Mesothelial cell of epicardium (in vitro differentiated cells): ENCODE measurements at places on chromosomes 2 and 18. TPM values are rescaled to one million over a fixed set of nuclear protein-coding genes. Genes with fewer than 3 reads are reported as not detected.
A peak's percentile ranks its signal among the peaks of the same experiment; 100 is the strongest.

The SPATA3 gene
- total RNA-seq = not detected in 3 replicates

The COL4A3 gene
- total RNA-seq = not detected in 3 replicates

The PLEK gene
- not detected in 3 replicates for total RNA-seq

The CLIP4 gene
- total RNA-seq = 28.7 to 31.7 TPM (median 28.8 TPM) in 3 replicates

The LAPTM4A gene
- 211 to 217 TPM (median 216 TPM) in 3 replicates for total RNA-seq

The MC2R gene
- total RNA-seq = not detected in 3 replicates

The ERICH2 gene
- 0.47 to 1.1 TPM (median 0.94 TPM) in 3 replicates for total RNA-seq

The ICOS gene
- total RNA-seq = not detected in 3 replicates

The POMC gene
- total RNA-seq = 0.29 TPM in 1 of 3 replicates, not detected in the others

The RNF144A gene
- 52.3 to 54.4 TPM (median 52.8 TPM) in 3 replicates for total RNA-seq

The GPBAR1 gene
- total RNA-seq = 0.55 to 0.93 TPM (median 0.78 TPM) in 3 replicates

The DCC gene
- 0.38 to 1.3 TPM (median 1.0 TPM) in 3 replicates for total RNA-seq

The FBXO41 gene
- 7.6 to 8.1 TPM (median 7.8 TPM) in 3 replicates for total RNA-seq

The SPC25 gene
- 9.1 to 10.3 TPM (median 10.1 TPM) in 3 replicates for total RNA-seq

- no peaks in the 10 kb centered on the region for H3K36me3 ChIP-seq
- no peaks in the 10 kb centered on the region for H3K4me1 ChIP-seq
- H3K27me3 ChIP-seq = peaks cover 14% of the 10 kb centered on the region
- no peak overlapping the region for H3K4me3 ChIP-seq
- no peak overlapping the region for H3K27ac ChIP-seq
Measured at GRCh38 chr2:79071078-79071477, 16.7 kb downstream of the REG1B start.

DNA sequence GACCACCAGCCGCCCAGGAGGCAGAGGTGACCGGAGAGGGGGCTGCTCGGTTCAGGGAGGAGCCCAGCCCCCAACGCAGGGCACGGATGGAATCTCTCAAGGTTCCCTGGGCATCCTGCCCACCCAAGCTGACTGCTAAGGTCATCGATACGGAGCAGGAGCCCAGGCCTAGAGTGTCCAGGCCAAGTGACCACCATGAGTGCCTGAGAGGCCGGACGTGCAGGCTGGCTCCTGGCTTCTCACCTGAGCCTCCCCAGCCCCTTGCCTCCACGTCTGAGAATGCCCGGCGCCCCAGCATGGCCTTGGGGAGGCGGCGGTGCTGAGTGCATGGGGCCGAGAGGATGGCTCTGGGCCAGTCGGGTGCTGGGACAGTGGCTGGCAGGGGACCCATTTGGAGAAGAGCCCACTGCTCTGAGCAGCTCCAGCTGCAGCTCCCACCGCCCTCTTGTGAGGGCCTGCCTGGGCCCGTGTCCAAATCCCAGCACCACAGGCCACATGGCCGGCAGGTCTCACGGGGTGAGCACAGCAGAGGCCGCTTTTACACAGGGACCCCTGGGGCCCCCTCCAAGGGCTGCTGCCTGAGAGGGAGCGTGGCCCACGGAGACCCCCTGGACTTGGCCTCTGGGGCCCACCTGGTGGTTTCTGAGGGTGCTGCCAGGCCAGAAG lies 102.8 kb upstream of the CTDP1 start:
- no peak overlapping the region for H3K27ac ChIP-seq
- DNase-seq = peak; percentile 52
- H3K4me1 ChIP-seq = peaks cover 7% of the 10 kb centered on the region

- H3K27ac ChIP-seq = no peak overlapping the region
- H3K4me1 ChIP-seq = peaks cover 3% of the 10 kb centered on the region
- H3K36me3 ChIP-seq = no peaks in the 10 kb centered on the region
- no peak for DNase-seq
Measured at GRCh38 chr2:147740211-147740927, 104.5 kb upstream of the ACVR2A start.

- H3K36me3 ChIP-seq = peaks cover 28% of the 10 kb centered on the region
- DNase-seq = no peak
- H3K4me1 ChIP-seq = no peaks in the 10 kb centered on the region
- H3K27me3 ChIP-seq = no peaks in the 10 kb centered on the region
- H3K4me3 ChIP-seq = no peak overlapping the region
- peak overlapping the region; percentile 61 for H3K27ac ChIP-seq
Measured at GRCh38 chr2:101265893-101266499, 13.3 kb downstream of the CNOT11 start.

DNA sequence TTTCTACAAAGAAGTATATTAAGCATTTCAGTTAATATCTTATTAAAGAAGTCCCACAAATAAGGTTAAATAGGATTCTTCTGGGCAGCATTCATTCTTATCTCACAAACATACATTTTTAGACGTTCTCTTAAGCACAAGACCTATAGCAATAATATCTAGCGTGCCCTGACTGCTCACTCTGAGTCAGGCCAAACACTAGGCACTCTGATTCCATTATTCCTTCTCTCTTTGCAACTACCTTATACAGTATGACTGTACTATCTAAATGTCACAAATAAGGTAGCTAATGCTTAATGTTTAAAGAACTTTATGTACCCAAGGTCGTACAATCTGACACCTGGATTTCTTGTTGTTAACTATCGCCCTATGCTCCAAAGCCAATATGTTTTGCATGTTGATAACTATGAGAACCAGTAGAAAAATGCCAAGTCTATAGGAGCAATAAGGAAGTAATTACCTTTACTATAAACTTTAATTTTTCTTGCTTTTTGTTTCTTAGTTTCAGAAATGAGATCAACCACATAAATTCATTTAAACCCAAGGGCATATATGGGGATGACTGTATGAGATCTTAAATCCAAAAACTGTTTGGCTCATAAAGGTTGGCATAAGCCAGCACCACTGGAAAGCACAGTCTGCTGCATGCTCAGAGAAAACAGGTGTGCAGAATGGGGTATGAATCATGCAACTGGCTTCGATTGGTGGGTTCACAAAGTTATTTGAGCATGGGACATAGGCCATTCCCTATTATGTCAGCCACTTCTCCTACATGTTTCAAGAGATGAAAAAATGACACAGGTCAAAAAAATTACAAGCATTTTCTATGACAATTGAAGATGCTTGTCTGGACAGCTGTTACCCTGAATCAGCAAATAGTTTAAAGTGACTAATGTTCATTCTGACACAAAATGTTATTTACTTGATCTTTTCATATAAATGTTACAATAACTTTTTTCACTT lies 352.0 kb downstream of the IRS1 start:
- peaks cover 4% of the 10 kb centered on the region for H3K36me3 ChIP-seq
- H3K27ac ChIP-seq = no peak overlapping the region
- H3K4me1 ChIP-seq = no peaks in the 10 kb centered on the region
- H3K4me3 ChIP-seq = no peak overlapping the region

DNA sequence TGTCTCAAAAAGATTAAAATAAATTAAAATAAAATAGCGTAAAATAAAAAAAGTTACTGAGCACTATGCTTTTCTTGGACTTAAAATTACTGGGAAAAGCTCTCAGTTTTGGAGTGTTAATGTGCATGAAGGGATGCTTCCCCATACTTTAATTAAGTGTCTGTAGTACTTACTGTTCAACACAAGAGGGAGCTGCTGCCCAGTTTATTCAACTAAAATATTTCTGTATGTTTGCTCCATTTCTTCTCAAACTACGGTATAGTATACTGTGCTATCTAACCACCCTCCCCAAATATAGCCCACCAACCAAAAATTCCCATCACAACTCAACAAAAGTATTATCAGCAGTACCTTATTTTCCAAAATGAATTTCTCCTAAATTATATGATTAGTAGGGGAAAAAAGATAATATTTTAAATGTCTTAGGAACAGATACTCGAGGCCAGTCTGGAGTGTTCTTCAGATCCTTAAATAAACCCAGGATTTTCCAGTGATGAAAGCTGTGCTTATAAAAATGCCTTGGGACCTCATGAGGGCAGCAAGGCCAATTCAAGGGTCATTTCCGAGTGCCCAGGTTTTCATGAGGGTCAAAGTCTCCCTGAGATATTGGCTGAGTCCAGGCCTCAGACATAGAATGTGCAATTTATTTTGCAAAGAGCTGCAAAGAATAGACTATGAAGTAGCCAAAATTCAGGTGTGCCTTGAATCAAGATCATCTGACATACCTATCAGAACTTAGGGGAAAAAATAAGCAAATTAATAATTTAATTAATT lies 64.1 kb downstream of the CHRNA1 start:
- peaks cover 7% of the 10 kb centered on the region for H3K27me3 ChIP-seq
- DNase-seq = no peak

GRCh38 chr2:172484706-172485105 lies 57.3 kb downstream of the ITGA6 start:
- no peak overlapping the region for H3K4me3 ChIP-seq
- no peaks in the 10 kb centered on the region for H3K27me3 ChIP-seq
- H3K36me3 ChIP-seq = peaks cover 8% of the 10 kb centered on the region

DNA sequence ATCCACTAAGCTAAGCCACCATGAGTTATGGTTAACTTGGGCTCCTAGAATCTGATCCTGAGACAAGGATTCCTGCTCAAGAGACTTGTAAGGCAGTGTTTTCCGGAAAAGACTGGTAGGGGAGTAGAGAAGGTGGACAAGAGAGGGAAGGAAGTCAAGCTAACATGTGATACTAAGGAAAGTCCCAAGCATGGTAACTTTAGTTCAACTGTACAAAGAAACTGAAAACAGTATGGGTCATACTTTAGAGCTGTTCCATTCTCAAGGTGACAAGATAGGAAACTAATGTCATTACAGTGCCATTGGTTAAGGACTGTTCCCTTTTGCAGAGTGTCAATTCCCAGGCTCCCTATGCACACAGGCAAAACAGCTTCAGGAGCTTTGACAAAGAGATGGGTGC lies 5.8 kb downstream of the MYO5B start:
- no peak overlapping the region for H3K27ac ChIP-seq
- H3K27me3 ChIP-seq = peaks cover 55% of the 10 kb centered on the region
- no peaks in the 10 kb centered on the region for H3K36me3 ChIP-seq
- no peak overlapping the region for H3K4me3 ChIP-seq
- H3K4me1 ChIP-seq = peaks cover 5% of the 10 kb centered on the region
- no peak for DNase-seq

DNA sequence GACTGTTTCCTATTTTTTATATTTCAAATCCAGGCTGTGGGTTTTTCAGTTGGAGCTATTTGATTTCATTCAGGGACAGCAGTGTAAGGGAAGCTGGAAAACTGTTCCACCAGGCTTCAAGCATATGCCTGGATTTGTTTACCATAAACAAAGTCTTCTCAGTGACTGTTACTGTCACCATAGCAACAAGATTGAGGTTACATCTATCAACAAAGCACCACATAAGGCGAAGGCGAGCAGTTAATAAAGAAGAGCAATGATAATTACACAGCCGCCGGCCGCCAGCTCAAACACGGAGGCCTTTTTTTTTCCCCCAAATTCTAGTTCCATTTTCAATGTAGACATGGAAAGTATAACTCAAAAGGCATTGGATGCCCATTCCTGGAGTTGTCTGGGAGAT lies 553.7 kb upstream of the SYT4 start:
- no peaks in the 10 kb centered on the region for H3K27me3 ChIP-seq
- peaks cover 6% of the 10 kb centered on the region for H3K4me1 ChIP-seq
- H3K4me3 ChIP-seq = no peak overlapping the region
- no peaks in the 10 kb centered on the region for H3K36me3 ChIP-seq

GRCh38 chr2:101415220-101415619 lies 27.9 kb upstream of the CREG2 start:
- no peak overlapping the region for H3K4me3 ChIP-seq
- H3K4me1 ChIP-seq = peaks cover 18% of the 10 kb centered on the region
- H3K36me3 ChIP-seq = no peaks in the 10 kb centered on the region
- peaks cover 19% of the 10 kb centered on the region for H3K27me3 ChIP-seq

DNA sequence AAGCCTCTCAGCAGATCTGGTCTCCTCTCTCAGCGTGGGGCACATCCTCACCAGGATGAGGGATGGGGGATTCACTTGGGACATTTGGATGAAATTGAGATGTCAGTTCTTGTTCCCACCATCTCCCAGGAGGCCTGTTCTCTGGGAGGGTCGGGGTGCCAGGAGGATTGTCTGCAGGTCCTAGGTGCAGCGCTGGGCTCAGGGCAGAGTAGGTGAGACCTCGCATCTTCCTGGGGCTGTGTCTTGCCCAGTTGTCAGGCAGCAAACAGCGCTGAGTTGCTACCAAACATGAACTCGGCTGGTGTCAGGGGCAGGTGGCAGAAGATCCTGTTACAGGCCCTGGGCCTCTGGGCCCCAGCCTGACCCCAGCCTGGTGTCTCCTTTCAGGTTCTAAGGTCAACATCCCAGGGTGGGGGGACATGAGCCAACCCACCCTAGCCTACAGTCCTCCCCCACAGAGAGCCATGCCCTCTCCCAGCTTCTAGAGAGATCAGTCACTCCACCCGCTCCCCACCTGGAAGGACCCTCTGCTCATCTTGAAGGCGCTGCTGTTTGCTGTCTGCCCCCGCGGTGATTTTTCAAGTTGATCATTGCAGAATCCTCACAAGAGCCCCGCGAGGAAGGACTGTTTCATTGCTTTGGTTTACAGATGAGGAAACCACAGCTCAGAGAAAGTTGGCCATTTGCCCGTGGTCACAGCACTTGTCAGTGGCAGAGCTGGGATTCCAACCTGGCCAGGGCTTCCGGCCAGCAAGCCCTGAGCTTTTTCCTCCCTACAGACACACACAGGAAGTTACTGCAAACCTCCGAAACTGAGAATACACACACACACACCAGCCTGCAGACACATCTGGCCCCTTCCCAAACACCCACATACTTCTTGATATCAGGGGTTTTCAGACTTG lies 83.9 kb downstream of the STPG4 start:
- no peaks in the 10 kb centered on the region for H3K27me3 ChIP-seq
- H3K4me1 ChIP-seq = peaks cover 38% of the 10 kb centered on the region
- H3K27ac ChIP-seq = peak overlapping the region; percentile 83
- H3K4me3 ChIP-seq = no peak overlapping the region
- peaks cover 9% of the 10 kb centered on the region for H3K36me3 ChIP-seq

DNA sequence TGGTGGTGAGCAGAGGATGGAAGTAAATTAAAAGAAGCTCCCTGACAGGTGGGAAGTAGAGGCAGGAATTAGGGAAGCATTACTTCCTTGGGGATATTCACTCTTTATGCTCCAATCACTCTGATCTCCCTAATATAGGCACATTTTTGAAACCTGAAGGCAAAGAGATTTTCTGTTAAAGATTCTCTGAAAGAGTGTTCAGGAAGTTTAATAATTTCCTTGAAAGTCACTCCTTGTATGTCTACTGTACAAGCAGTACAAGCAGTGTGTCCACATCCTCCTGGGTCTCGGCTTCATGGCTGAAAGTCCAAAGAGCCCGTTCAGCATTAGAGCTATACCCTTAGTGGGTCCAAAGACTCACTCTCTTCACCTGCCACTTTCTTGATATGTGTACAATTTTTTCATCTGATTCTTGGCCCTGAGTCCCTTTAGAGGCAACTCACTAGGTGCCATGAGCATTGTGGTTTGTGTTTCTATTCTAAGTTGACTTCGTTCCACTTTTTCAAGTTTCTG lies 60.2 kb downstream of the AAK1 start:
- H3K36me3 ChIP-seq = no peaks in the 10 kb centered on the region
- no peak for DNase-seq
- peaks cover 22% of the 10 kb centered on the region for H3K4me1 ChIP-seq
- peak overlapping the region; percentile 55 for H3K27ac ChIP-seq

DNA sequence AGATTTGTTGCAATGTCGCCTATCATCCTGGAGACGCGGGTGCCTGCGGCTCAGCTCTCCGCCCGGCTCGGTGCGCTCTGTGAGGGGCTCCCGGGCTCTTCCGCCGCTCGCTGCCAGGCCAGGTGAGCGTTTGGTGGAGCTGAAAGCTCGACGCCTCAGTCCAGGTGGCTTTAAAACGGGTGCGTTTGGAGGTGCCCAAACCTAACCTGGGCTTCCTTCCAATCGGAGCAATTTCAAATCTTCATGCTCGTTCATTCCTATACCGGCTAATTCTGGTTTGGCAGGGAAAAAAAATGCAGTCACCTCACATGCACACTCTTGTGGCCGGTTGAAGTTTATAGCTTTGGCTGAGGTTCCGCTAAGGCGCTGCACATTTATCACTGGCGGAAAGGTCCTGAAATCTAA lies at the start of gene SLC16A14:
Gene SLC16A14 (minus strand): TSS at position 274 of the 405 bp plus-strand sequence. CDS start 9,572 bp downstream, outside the sequence.
- peaks cover 6% of the 10 kb centered on the region for H3K4me1 ChIP-seq
- peak within 1 kb of the TSS; percentile 91 for H3K4me3 ChIP-seq
- peak within 1 kb of the TSS; percentile 88 for H3K27ac ChIP-seq
- DNase-seq = no peak
- peaks cover 29% of the 10 kb centered on the region for H3K27me3 ChIP-seq
